ENCODE measurements at places on chromosomes 1 and 21. TPM values are rescaled to one million over a fixed set of nuclear protein-coding genes. Genes with fewer than 3 reads are reported as not detected.

PANK4 gene
- total RNA-seq: 25.1 TPM

LCE2A gene
- not detected for total RNA-seq

CATSPERE gene
- total RNA-seq: 0.26 TPM

STMN1 gene
- 173 TPM for total RNA-seq

OLIG2 gene
- not detected for total RNA-seq

PADI2 gene
- total RNA-seq: not detected

ZBTB8B gene
- not detected for total RNA-seq

GRIK3 gene
- total RNA-seq: not detected

Measured in Karpas-422 (cell line).